ENCODE measurements at places on chromosomes 12 and 14.

DNA sequence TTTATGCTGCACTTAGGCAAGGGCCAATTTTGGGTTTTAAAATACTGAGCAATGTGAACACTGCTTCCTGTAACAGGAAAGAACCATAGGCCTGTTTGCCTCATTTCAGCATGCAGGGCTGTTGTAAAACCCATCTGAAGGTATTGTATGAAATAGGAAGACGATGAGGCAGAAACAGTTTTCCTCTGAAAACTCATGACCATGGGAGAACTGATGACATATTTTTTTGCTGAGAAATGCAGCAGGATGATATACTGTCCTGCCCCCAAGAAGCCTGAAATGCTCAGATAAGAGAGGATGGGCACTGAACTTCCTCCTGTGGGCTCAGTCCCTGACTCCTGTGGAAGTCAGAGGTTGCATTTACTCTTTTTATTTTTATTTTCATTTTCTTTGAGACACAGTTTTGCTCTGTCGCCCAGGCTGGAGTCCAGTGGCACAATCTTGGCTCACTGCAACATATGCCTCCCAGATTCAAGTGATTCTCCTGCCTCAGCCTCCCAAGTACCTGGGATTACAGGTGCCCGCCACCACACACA, 17.4 kb downstream of the PYGL start:
- DNase-seq: no peak

- no peak for DNase-seq
Measured at GRCh38 chr12:26732005-26732908, 100.7 kb downstream of the ITPR2 start.

DNA sequence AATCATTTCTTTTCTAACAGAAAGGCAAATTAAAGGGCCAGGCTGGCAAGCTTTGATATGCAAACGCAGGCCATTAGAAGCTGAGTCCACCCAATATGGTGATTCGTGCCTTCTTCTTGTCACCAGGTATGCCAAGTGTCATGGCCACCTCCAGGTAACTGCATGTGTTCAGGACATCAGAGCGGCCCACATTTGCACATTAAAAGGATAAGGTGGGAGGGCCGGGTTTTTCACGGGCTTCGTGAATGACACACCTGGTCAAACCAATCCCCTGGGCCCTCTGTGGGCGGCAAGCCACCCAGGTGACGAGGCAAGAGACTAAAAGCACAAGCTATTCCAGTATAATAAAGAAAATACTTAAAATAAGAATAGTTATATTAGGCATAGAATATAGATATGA, 75.9 kb upstream of the TSPAN11 start:
- DNase-seq: no peak

DNA sequence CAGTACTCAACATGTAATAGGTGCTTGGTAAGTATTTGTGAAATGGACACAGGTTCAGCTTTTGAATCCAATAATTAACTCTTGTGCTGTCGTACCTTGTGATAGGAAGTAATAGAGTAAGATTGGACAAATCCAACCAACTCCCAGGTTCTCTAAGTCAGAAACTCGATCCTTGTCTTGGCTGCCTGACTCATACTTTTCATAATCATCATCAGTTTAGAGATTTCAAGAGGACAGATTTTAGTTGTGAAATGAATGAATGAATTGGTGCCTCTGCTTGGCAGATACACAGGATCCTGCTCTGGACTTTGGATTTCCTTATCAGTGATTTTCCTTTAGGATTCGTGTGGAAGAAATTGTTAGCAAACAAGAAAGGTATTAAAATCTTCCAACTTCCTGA, 1145.2 kb downstream of the AACS start:
- no peak for DNase-seq

DNA sequence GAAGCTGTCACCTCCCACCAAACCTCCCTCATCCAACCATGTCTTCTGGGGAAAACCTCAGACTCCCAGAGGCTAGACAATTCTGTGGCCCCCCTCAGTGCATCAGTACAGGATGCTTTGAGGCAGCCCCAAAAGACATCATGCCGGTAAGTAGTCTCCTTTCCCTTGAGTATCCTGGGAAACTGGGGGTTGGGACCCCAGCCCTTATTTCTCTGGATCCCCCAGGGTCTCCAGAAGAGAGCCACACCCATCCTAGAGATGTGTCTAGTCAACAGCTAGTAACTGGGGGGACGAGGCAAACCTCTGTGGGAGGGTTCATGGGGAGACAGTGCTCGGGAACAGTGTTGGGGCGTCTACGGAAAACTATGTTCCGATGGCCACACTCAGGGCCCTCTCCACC, 974.2 kb upstream of the TMEM132C start:
- DNase-seq: no peak

DNA sequence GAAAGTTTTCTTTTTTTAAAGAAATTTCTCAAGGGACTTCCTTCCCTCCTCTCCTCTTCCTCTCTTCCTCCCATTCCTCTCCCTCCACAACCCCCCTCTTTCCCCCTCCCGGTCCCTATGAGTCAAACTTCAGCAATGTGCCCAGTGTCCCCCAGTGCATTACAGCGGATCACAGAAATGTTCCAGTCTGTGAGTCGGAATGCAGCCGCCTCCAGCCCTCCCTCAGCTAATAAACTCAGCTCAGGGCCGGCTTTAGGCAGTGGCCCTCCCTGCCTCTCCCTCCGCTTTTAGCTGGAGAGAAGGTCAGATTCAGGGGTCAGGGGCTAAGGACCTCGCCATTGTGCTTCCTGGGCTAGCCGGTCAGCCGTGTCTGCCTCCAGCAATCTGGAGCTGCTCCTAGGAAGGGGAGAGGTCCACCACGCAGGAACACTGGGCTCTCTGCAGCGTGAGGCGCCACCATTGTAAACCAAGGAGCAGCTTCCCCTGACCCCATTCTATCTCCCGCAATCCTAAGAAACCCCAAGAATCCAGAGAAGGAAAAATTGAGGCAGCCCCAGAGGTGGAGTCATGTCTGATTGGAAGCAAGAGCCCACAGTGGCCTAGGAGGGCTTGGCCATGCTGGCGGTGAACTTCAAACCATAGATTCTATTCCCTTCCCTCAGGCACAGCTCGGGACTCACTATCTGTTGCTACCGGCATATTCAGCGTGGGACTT, 1.1 kb upstream of the HDAC7 start:
- DNase-seq: peak; percentile 91

GRCh38 chr12:130696379-130697100, 19.6 kb downstream of the RIMBP2 start:
- DNase-seq: no peak
